ENCODE measurements at places on chromosomes 12 and 14. TPM values are rescaled to one million over a fixed set of nuclear protein-coding genes. Genes with fewer than 3 reads are reported as not detected.
A peak's percentile ranks its signal among the peaks of the same experiment; 100 is the strongest.

GRCh38 chr12:62862259-62862881 is 72.6 kb downstream of the PPM1H start:
- no peak overlapping the region for H3K27ac ChIP-seq
- no peak overlapping the region for H3K4me3 ChIP-seq
- no peaks in the 10 kb centered on the region for H3K36me3 ChIP-seq
- H3K4me1 ChIP-seq: peaks cover 9% of the 10 kb centered on the region
- no peak for DNase-seq
- peaks cover 18% of the 10 kb centered on the region for H3K27me3 ChIP-seq

The CD69 gene
- total RNA-seq: not detected

The ATG14 gene
- total RNA-seq: 11.7 TPM

The WNT1 gene
- total RNA-seq: not detected

DNA sequence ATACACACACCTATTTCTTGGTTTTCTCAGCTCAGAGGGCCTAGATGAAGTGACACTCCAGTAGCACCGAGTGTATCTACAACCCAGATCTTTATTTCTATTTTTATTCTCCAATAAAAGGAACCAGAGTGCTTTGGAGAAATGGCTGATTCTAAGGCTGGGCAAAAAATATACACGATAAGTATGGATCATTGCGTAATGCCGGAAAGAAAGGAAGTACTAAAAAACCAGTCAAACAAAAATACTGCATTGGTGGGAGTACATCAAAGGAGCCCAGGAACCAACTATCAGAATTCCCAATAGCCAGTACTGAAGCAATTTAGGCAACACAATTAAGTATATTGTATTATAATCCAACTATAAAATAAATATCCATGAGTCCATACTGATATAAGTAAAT is 400.9 kb upstream of the CCDC196 start:
- no peak overlapping the region for H3K27ac ChIP-seq
- H3K4me3 ChIP-seq: no peak overlapping the region
- no peak for DNase-seq
- H3K27me3 ChIP-seq: no peaks in the 10 kb centered on the region
- H3K4me1 ChIP-seq: peaks cover 5% of the 10 kb centered on the region

The TMEM179 gene
- 8.2 TPM for total RNA-seq

DNA sequence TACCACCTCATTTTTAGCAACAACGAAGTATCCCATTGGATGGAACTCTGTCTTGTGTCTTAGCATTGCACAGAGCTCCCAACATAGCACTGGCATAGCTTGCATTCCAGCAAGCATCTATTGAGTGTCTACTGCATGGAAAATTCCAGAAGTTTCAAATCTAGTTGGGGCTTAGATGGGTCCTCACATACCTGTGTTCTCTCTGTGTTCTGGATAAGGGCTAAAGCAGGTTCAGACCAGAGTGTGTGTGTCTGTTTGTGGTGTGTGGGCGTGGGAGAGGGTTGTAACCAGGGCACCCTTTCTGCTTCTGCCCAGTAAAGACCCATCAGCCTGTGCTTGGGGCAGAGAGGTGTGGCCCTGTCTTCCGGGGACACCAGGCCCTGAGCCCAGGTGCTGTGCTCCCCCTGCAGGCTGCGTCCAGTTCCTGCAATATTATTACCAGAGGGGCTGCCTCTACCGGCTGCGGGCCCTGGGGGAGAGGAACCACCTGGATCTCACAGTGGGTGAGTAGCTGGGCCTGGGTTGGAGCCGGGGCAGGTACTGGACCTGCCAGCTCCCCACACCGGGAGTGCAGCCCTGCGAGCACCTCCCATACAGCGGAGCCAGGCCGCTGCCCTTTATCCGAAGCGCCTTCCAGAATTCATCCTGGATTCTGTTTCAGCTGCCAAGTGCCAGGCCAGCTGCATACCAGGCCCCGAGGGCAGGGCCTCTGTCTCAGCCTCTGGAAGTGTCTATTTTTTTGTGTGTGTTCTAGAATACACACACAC is 20.3 kb downstream of the RHOF start:
- peaks cover 18% of the 10 kb centered on the region for H3K36me3 ChIP-seq
- peak; percentile 96 for DNase-seq
- H3K27ac ChIP-seq: no peak overlapping the region
- no peaks in the 10 kb centered on the region for H3K27me3 ChIP-seq
- peaks cover 7% of the 10 kb centered on the region for H3K4me1 ChIP-seq

DNA sequence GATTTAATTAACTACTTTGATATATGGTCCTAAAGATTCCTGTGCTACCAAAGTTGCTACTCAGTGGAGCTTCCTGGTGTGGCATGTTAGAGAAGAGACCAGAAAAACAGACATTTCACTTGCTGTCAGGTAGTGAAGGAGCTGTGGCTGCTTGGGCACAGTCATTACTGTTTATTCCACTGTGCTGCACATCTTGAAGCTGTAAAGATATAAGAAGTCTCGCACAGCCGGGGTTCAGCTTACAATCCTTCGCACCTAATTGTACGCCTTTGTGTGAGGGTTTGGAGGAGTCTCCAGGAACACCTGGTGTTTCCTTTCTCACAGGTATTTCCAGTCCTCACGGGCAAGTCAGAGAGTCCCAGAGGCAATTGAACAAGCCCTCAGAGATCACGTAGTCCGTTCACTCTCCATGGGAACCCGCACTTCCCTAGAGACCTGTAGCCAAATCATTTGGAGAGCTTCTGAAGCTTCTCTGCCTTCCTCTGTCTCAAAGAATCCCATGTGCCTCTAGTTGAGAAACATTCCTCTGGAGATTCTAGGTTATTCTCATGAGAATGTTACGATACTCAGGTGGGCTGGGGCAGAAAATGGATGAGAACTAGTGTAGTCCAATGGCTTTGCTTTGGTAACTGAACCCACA is 4.1 kb downstream of the EVL start:
- H3K27ac ChIP-seq: no peak overlapping the region
- no peaks in the 10 kb centered on the region for H3K27me3 ChIP-seq
- DNase-seq: no peak

- H3K27me3 ChIP-seq: peaks cover 17% of the 10 kb centered on the region
- no peaks in the 10 kb centered on the region for H3K4me1 ChIP-seq
- no peak overlapping the region for H3K4me3 ChIP-seq
- DNase-seq: no peak
- no peak overlapping the region for H3K27ac ChIP-seq
- H3K36me3 ChIP-seq: no peaks in the 10 kb centered on the region
Observed at GRCh38 chr12:110776410-110776809, 33.7 kb upstream of the PPP1CC start.

DNA sequence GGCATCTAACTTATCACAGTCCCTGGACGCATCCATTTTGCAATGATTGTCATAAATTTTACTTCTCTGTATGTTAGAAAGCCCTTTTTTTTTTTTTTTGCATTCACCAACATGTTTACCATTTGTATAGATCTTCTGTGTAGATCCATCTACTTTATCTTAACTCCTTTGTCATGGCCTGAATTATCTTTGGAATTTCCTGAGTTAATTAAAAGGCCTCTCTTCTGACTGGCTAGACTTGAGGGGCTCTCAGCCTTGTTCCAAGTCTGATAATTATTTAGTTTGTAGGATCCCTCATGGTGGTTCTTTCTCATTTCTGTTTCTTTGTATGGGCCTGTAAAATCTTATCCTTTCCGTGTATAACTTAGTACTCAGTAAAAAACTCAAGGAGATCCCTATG is 387.0 kb downstream of the C12orf50 start:
- H3K36me3 ChIP-seq: no peaks in the 10 kb centered on the region
- no peak overlapping the region for H3K27ac ChIP-seq
- no peak for DNase-seq
- no peaks in the 10 kb centered on the region for H3K27me3 ChIP-seq
- peak overlapping the region; percentile 5 for H3K4me3 ChIP-seq

GRCh38 chr14:93888995-93889394 is 38.1 kb upstream of the FAM181A start:
- H3K27me3 ChIP-seq: no peaks in the 10 kb centered on the region
- peaks cover 10% of the 10 kb centered on the region for H3K4me1 ChIP-seq
- H3K36me3 ChIP-seq: no peaks in the 10 kb centered on the region
- H3K4me3 ChIP-seq: no peak overlapping the region
- DNase-seq: no peak

DNA sequence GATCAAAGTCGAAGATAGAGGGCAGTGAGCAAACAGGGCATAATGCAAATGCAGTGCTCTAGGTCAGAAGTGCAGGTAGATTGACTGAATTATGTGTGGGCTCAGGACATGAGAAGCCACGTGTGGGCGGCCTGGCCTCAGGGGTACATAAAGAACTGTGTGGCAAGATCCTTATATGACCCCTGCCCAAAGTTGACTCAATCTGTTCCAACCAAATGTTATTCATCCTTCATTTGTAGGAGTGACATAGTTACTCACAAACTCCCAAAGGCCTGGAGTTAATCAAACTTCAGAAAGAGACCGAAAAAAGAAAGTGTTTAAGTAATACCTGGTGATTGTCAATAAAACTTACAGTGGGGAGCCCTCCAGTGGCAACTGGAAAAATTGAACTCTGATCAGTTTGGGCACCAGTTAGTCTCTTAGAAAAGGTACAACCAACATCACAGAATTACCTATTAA is 150.4 kb upstream of the FAR2 start:
- H3K4me3 ChIP-seq: no peak overlapping the region
- peak; percentile 67 for DNase-seq
- H3K27me3 ChIP-seq: no peaks in the 10 kb centered on the region
- no peaks in the 10 kb centered on the region for H3K36me3 ChIP-seq

DNA sequence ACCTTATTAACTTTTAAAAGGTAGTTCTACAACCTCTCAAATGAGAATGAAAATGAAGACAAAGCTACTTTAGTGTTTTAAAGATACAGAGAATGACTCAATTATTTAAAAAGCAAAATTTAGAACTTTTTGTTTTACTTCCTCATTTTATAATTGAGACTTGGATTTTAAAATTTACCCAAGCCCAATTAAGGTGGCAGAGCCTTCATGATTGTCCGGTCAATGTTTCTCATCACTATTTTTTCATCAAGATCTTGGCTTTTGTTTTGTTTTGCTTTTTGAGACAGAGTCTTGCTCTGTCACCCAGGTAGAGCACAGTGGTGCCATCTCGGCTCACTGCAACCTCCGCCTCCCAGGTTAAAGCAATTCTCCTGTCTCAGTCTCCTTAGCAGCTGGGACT is 32.7 kb downstream of the PPP4R3A start:
- no peak for DNase-seq
- H3K27me3 ChIP-seq: no peaks in the 10 kb centered on the region

DNA sequence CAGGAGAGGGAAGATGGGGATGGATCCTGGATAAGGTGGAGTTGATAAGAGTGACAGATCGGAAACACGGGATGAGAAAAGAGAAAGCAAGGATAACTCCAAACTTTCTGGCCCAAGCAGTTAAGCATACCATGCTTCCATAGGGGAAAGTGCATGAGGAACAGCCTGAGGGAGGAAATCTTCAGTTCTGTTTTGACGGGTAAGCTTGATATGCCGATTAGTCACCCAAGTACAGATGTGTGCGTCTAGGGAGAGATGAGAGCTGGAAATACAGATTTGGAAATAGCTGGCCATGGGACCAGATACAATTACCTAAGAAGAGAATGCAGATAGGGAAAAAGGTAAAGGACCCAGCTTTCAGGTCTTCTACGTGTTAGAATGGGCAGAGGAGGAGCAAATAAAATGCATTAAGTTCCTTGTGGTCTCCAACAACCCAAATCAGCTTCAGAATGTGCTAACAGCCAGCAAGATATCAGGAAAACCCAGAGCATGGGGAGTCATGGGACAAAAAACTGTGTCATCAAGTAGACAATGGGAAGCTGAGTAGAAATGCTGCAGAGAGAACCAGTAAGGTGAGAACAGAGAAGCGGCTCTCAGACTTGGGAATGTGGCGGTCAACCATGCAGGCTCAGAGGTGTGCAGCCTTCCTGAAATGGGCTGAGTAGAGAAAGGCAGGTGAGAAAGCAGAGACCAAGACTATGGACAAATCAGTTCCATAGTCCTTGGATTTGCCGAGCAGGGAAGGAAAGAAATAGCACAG is 56.3 kb downstream of the PPP1R36 start:
- no peak overlapping the region for H3K4me3 ChIP-seq
- H3K27me3 ChIP-seq: no peaks in the 10 kb centered on the region
- H3K36me3 ChIP-seq: no peaks in the 10 kb centered on the region
- no peak overlapping the region for H3K27ac ChIP-seq

GRCh38 chr12:12872934-12873275 is 18.5 kb upstream of the GPRC5A start:
- H3K4me1 ChIP-seq: peaks cover 5% of the 10 kb centered on the region
- H3K4me3 ChIP-seq: no peak overlapping the region
- H3K27ac ChIP-seq: no peak overlapping the region
- no peaks in the 10 kb centered on the region for H3K36me3 ChIP-seq
- no peaks in the 10 kb centered on the region for H3K27me3 ChIP-seq
